ENCODE measurements at places on chromosomes 11 and 22. TPM values are rescaled to one million over a fixed set of nuclear protein-coding genes. Genes with fewer than 3 reads are reported as not detected.

DNA sequence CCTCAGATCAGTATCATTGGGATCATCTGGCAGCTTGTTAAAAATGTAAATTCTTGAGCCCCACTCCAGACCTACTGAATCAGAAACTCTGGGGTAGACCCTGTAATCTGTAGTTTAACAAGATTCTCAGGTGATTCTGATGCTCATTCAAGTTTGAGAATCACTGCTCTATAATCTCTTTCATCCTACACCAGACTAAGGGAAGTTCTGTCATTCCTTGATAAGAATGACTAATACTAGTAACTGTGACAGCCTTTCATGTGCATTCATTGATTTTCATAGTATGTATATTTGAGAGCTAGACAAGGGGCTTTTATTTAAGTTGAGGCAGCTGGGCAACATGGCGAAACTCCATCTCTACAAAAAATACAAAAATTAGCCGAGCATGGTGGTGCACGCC lies 30.0 kb downstream of the NAT10 start:
- no peak for DNase-seq
- H3K4me3 ChIP-seq: no peak overlapping the region
- H3K27ac ChIP-seq: no peak overlapping the region
- peaks cover 6% of the 10 kb centered on the region for H3K4me1 ChIP-seq
- peaks cover 95% of the 10 kb centered on the region for H3K36me3 ChIP-seq

- peaks cover 26% of the 10 kb centered on the region for H3K4me1 ChIP-seq
- no peak for DNase-seq
- H3K36me3 ChIP-seq: peaks cover 39% of the 10 kb centered on the region
- peak overlapping the region; percentile 96 for H3K27ac ChIP-seq
- no peaks in the 10 kb centered on the region for H3K27me3 ChIP-seq
Observed at GRCh38 chr11:61392981-61393595, 701 bp downstream of the TMEM216 start.

DNA sequence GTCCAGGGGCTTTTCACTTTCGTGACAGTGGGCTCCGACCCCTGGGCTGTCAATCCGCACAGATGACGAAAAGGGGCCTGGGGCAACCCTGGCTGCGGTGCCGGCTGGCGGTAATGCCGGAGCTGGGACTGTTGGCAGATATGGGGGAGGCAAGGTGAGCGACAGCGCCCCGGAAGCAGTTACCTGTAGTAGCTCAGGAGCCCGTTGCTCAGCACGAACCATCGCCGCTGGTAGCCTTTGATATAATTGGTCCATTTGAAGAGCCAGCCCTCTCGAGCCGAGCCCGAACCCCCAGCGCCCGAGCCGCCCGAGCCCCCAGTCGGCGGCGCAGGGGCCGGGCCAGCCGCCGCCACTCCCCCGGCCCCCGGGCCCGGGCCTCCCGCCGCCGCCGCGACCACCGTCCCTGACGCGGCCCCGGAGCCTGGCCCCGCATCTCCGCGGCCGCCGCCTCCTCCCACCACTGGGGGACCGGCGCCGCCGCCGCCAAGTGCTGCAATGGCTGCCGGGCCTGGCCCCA lies 396 bp downstream of the OSBP start:
- H3K27ac ChIP-seq: peak overlapping the region; percentile 89
- peak overlapping the region; percentile 96 for H3K4me3 ChIP-seq

GRCh38 chr22:47547881-47548650 lies 785.6 kb downstream of the TBC1D22A start:
- H3K27me3 ChIP-seq: no peaks in the 10 kb centered on the region
- H3K27ac ChIP-seq: no peak overlapping the region
- H3K4me1 ChIP-seq: no peaks in the 10 kb centered on the region
- DNase-seq: no peak
- H3K4me3 ChIP-seq: no peak overlapping the region

DNA sequence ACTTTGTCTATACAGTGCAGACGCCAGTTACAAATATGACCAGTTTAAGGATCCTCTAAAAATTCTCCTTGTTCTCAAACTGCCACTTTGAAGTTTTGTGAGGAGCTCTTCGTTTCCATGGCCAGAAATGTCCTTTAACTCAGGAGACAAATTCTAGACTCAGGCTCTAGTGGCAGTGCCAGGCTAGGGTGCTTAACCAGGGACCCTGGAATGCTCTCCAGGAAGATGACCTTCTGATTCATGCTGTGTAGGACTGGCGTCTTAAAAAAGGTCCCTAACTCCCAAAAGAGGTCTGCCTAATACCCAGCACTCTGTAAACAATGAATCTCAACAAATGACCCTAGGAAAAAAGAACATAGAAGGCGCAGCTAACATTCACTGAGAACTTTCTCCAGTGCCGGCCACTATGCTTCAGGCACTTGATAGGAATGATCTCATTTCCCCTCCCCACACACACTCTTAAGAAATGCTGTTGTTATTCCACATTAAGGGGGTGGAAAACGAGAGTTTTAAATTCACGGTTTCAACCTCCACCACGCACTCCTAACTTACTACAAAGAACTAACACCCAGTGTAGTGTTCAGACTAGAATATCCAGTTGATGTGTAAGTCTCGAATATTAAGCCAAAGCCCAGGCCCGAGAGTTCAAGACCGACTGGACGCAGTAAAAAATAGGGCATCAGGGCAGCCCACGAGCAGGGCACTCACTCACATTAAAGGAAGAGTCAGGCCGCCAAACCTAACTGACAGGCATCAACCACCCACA lies 747 bp downstream of the NXF1 start:
- peaks cover 46% of the 10 kb centered on the region for H3K36me3 ChIP-seq
- no peaks in the 10 kb centered on the region for H3K27me3 ChIP-seq
- peak overlapping the region; percentile 86 for H3K27ac ChIP-seq
- DNase-seq: no peak

GRCh38 chr11:13229136-13229535 lies 48.5 kb upstream of the BMAL1 start:
- no peak for DNase-seq
- H3K27me3 ChIP-seq: no peaks in the 10 kb centered on the region
- H3K4me1 ChIP-seq: peaks cover 28% of the 10 kb centered on the region

DNA sequence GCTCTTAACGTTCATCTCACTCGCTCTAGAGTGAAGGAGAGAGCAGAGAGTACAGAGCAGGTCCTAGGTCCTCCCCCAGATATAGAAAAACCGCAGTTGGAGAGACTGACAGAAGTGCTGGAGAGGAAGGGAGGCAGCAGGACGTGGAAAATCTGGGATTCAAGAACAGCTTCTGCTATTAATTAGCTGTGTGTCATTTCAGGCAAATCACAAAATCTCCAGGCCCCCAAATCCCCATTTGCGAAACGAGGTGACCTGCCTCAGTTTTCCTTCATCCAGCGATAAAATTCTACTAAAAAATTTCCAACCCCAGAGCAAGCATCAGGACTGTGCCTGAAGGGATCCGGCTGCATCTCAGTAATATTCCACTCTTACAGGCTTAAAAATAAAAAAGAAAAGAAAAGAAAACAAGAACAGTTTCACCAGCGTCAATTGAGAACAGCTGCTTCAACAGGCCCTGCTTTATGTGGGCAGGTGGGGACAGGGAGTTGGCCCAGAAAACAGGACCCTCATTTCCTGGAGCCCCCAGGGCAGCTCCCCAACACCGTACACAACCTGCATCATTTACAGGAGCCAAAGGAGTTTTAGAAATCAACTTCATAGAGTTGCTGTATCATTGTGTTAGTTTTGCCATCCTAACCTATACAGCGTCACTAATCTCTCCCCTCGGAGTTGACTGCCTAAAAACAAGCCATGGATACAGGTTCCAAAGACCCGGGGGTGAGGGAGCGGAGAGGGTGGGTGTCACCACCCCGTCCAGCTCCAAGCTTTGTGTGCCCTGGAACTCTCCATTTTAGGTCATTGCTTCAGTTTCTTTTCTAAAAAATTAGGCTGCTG lies 2.3 kb upstream of the MALAT1 start:
- peaks cover 62% of the 10 kb centered on the region for H3K4me1 ChIP-seq
- no peak overlapping the region for H3K4me3 ChIP-seq
- peaks cover 3% of the 10 kb centered on the region for H3K36me3 ChIP-seq
- H3K27ac ChIP-seq: no peak overlapping the region
- no peak for DNase-seq
- H3K27me3 ChIP-seq: no peaks in the 10 kb centered on the region

DNA sequence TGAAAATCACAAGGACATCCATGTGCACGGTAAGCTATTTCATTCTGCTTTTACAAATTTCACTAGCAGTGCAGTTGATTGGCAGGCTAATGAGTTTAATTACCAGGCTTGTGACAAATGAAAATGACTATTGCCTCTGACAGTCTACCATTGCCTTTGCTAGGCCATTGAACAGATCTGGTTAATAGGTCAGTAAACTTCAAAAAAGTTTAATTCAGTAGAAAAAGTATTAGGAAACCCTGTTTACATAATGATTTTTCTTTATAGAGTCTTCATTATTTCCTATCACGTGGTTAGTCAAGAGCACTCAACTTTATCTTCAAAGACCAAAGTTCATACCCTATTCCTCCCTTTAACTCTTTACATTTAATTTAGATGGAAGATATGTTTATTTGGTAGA lies 77.0 kb downstream of the PRMT3 start:
- H3K27ac ChIP-seq: no peak overlapping the region
- H3K27me3 ChIP-seq: no peaks in the 10 kb centered on the region
- H3K4me1 ChIP-seq: no peaks in the 10 kb centered on the region
- no peak overlapping the region for H3K4me3 ChIP-seq
- H3K36me3 ChIP-seq: peaks cover 69% of the 10 kb centered on the region
- DNase-seq: no peak

NXPE2 gene
- not detected for total RNA-seq

CARNS1 gene
- 5.7 TPM for total RNA-seq

- peaks cover 89% of the 10 kb centered on the region for H3K4me1 ChIP-seq
- peak overlapping the region; percentile 77 for H3K4me3 ChIP-seq
- H3K27ac ChIP-seq: peak overlapping the region; percentile 82
- no peaks in the 10 kb centered on the region for H3K27me3 ChIP-seq
- no peak for DNase-seq
Observed at GRCh38 chr11:67366961-67367760, 6.2 kb downstream of the CLCF1 start.

CHRNA10 gene
- total RNA-seq: 2.5 TPM

Data from activated B cell treated with CpG ODN at 0.5 μM for 24 hours (primary cell).